CD8-positive, alpha-beta memory T cell (primary cell): ENCODE measurements at places on chromosomes 6 and 20.

DNA sequence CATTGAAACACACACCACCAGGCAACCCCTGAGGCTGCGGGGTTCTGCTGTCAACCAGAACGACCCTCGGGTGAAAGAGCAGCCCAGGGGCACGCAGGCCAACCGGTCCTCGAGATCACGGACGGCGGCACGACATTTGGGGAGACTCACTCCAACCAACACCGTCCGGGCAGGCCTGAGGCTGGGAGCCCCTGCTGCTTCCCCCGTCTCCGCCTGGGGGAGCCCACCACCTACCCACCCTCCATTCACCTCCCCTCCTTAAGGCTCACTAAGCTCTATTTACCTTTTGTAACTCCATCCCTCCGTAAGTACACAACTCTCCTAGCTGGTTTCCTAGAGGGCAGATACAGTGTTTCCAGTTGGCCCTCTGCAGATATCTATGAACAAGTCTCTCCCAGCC is 971.3 kb upstream of the DEFB115 start:
- no peak for DNase-seq

DNA sequence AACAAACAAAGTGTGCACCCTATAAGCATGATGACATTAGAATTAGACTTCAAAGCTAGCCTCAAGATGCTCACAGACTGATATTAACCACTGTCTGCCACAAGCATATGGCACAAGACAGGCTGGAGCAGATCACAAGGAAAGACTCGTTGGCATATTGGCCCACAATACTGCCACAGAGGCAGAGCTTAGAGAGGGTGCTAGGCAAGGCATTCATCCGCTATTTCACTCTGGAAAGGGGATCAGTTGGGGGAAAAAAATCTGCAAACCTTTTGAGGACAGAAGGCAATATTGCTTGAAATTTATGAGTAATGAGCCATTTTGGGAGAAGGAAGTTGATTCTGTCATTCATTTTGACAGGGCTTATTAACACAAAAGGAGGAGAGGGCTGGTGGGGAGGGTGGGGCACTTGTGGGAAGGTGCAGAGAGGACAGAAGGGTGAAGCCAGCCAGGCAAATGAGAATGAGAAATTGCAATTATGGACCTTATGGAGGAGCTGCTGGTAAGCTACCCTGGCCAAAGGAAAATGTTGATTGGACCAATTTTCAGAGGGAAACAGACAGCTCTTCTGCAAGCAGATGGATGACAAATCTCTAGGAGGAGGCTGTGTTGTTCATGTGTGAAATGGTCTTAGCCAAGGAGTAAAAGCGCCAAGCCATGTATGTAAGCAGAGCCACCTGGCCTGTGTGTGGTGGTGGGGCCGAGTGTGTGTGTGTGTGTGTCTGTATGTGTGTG is 187.7 kb downstream of the GMPR start:
- no peak for DNase-seq

DNA sequence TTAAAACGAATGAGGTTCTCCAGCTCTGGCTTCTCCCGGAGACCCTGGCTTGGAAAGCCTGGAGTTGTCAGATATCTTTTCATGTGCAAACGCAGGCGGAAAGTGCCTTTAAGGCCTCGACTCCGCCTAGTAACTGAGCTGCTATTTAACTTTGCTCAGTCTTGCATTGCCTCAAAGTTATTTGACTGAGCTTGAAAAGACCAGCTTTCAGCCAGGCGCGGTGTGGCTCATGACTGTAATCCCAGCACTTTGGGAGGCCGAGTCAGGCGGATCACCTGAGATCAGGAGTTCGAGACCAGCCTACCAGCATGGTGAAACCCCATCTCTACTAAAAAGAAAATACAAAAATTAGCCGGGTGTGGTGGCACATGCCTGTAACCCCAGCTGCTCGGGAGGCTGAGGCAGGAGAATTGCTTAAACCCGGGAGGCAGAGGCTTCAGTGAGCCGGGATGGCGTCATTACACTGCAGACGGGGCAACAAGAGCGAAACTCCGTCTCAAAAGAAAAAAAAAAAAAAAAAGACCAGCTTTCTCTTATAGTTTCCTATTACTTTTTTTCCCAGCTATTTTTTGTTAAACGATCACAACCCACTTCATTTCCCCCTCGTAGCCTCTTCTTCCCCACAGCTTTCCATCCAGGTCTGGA is 1.9 kb downstream of the GCNT2 start:
- no peak for DNase-seq

DNA sequence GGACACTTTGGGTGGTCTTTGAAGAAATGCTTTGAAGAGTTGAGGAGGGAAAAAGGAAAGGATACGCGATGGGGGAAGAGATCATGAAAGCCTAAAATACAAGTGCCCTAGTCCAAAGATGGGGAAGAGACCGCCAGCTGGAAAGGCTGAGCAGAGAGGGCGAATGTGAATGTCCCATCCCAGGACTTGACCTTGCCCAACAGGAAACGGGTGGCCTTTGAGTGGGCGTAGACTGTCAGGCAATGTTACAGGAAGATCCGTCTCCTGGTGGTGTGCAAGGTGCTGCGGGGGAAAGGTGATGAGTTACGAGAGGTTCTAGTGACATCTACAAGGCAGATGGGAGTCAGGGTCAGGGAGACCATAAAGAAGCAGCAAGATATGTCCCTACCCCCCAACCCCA is 55.0 kb upstream of the TBXT start:
- DNase-seq, result no peak

- DNase-seq, result no peak
Observed at GRCh38 chr20:53488775-53489272, 104.8 kb downstream of the ZNF217 start.

DNA sequence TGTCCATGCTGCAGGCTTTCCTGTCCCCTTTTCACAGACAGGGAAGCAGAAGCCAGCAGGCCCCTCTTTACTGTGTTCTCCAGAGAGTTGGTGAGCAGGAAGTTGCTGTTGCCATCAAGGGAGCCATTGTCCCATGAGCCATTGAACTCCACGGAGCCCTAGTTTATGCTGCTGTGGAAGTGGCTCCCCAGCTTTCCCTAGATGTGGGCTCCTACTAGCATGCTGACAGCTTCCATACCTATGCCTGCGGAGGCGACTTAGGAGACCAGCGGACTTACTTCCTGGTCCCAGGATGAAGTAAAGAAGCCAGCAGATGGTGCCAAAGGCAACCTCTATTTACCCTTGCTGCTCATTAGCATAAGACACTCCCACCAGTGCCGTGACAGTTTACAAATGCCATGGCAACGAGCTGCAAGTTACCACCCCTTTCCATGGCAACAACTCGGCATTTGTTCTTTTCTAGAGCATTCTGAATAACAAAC is 30.8 kb upstream of the FKBP1A start:
- DNase-seq, result no peak

GRCh38 chr6:51554029-51554428 is 533.4 kb downstream of the PKHD1 start:
- DNase-seq, result no peak

GRCh38 chr20:7210910-7211309 is 443.4 kb downstream of the BMP2 start:
- DNase-seq, result no peak

GRCh38 chr20:19026121-19026878 is 186.1 kb upstream of the SLC24A3 start:
- DNase-seq, result no peak

- DNase-seq, result no peak
Observed at GRCh38 chr6:154758125-154758524, 24.9 kb downstream of the SCAF8 start.

- DNase-seq, result no peak
Observed at GRCh38 chr6:1237636-1238035, 74.3 kb upstream of the FOXQ1 start.

DNA sequence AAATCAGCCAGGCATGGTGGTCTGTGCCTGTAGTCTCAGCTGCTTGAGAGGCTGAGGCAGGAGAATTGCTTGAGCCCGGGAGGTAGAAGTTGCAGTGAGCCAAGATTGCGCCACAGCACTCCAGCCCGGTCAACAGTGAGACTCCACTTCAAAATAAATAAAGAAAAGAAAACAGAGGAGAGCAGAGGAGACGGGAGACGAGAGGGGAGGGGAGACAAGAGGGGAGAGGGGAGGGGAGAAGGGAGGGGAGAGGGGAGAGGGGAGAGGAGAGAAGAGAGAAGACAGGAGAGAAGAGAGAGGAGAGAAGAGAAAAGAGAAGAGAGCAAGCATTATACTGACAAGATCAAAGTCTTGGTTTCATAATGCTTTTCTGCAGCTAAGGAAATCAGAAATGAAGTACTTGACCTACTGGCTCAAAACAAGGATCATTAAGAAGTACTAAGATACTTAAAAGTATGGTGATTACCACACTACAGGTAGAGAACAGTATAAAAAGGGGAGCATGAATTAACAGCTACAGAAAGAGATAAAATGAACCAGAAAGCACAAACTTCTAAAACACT is 30.5 kb downstream of the FAM8A1 start:
- no peak for DNase-seq

GRCh38 chr20:59161721-59162120 is 1.9 kb upstream of the ZNF831 start:
- DNase-seq, result no peak
